ENCODE measurements at places on chromosomes 1 and 21. TPM values are rescaled to one million over a fixed set of nuclear protein-coding genes. Genes with fewer than 3 reads are reported as not detected.

DNA sequence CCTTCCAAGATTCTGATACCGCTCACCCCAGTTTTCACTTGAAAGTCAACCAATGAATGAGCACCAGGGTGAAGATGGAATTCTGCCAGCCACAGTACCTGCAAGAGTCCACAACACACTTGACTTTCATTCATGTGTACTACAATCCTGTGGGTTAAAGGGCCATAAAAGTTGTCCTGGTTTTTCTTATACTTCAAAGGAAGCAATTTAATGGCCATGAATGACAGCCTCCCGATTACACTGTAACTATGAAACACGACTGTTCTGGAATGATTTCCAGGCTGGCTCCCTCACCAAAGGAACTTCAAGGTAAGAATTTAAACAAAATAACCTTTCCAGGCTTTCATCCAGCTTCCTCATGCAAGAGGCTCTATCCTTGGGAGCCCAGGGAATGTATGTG is 502.8 kb downstream of the SMYD3 start:
- H3K27me3 ChIP-seq = no peaks in the 10 kb centered on the region
- no peak for DNase-seq
- H3K4me1 ChIP-seq = peaks cover 19% of the 10 kb centered on the region
- H3K4me3 ChIP-seq = no peak overlapping the region
- no peaks in the 10 kb centered on the region for H3K36me3 ChIP-seq
- peak overlapping the region; percentile 33 for H3K27ac ChIP-seq

TTC34 gene
- total RNA-seq = 0.22 TPM

GRCh38 chr1:171622152-171622462 is at the start of gene MYOCOS:
Gene MYOCOS (plus strand): TSS chr1:171622243. CDS start chr1:171623884, 1,641 bp downstream.
- no peak within 1 kb of the TSS for H3K27ac ChIP-seq
- no peaks in the 10 kb centered on the region for H3K27me3 ChIP-seq
- DNase-seq = no peak
- no peaks in the 10 kb centered on the region for H3K4me1 ChIP-seq
- H3K36me3 ChIP-seq = no peaks in the 10 kb centered on the region
- H3K4me3 ChIP-seq = no peak within 1 kb of the TSS

DNA sequence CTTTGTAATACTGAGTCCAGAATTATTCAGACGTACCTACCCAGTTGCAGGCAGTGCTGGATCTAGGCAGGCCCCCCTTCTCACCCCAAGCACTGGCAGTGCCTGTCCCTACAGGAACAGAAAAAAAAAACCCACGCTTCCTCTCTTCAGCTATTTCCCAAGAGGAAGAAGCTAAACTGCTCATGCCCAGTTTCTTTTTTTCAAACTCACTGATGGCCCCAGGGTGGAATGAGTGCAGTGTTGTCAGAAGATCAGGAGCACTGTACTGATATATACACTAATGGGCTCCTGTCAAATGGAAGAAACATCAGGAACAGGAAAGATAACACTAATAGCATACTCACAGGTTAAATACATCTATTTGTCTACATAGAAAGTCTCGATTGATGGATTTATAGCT is 28.2 kb upstream of the DOCK7 start:
- no peaks in the 10 kb centered on the region for H3K36me3 ChIP-seq
- no peaks in the 10 kb centered on the region for H3K27me3 ChIP-seq

B3GALT6 gene
- 52.5 TPM for total RNA-seq

- H3K27me3 ChIP-seq = no peaks in the 10 kb centered on the region
- DNase-seq = peak; percentile 91
- H3K4me1 ChIP-seq = peaks cover 54% of the 10 kb centered on the region
- peaks cover 14% of the 10 kb centered on the region for H3K36me3 ChIP-seq
- peak overlapping the region; percentile 100 for H3K4me3 ChIP-seq
Measured at GRCh38 chr1:156119503-156120209, 5.1 kb downstream of the LMNA start.

DNA sequence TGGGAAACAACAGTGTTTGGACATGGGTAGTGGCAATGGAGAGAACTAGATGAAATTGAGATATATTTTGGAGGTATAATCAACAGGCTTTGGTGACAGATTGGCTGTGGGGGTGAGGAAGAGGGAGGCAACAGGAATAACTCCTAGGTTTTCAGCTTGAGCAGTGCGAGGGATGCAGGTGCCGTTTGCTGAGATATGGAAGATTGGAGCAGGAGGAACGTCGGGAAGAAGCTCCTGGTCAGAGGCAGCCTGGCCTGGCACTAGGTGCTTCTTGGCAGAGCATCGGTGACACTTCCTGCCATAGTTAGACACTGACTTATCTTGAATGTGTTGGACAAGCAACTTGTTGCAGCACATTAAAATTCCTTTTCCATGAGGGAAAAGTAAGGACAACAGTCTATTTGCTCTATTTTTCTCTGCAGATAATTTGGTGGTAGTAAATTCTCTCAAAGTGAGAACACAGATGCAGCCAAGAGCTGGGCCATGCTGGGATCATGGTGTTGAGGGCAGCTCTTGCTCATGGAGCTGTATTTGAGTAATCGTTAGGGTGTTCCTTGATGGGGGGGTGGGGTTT is 21.5 kb upstream of the MYSM1 start:
- peaks cover 39% of the 10 kb centered on the region for H3K4me1 ChIP-seq
- no peak overlapping the region for H3K4me3 ChIP-seq
- H3K27ac ChIP-seq = peak overlapping the region; percentile 49
- DNase-seq = peak; percentile 56
- no peaks in the 10 kb centered on the region for H3K36me3 ChIP-seq
- H3K27me3 ChIP-seq = no peaks in the 10 kb centered on the region

GRCh38 chr1:177366091-177366490 is 195.3 kb downstream of the BRINP2 start:
- H3K36me3 ChIP-seq = no peaks in the 10 kb centered on the region
- no peak for DNase-seq
- H3K27ac ChIP-seq = no peak overlapping the region
- H3K4me1 ChIP-seq = peaks cover 6% of the 10 kb centered on the region
- H3K27me3 ChIP-seq = no peaks in the 10 kb centered on the region

- H3K4me3 ChIP-seq = no peak overlapping the region
- no peaks in the 10 kb centered on the region for H3K27me3 ChIP-seq
- no peak for DNase-seq
Measured at GRCh38 chr1:197303463-197303862, 35.4 kb downstream of the CRB1 start.

DNA sequence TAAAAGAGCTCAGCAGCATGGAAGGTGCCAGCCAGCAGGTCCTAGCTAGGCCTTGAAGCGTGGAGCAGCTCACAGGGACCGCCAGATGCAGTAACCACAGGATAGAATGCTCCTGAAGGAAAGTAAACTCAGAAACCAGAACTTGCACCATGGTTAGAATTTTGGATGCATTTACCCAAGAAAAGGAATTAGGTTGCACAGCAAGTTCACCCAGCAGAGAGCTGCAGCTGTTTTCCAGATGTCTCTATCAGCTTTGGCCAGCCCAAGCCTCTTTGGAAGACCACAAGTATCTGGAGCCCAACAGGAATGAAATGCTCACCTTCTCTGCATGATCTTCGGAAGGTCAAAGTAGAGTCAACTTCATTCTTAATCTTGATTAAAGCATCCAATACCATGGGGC is 21.0 kb upstream of the ATP13A2 start:
- no peaks in the 10 kb centered on the region for H3K27me3 ChIP-seq
- H3K27ac ChIP-seq = no peak overlapping the region
- no peak overlapping the region for H3K4me3 ChIP-seq
- H3K4me1 ChIP-seq = peaks cover 12% of the 10 kb centered on the region
- H3K36me3 ChIP-seq = peaks cover 25% of the 10 kb centered on the region

- no peak overlapping the region for H3K27ac ChIP-seq
- peaks cover 23% of the 10 kb centered on the region for H3K4me1 ChIP-seq
- peak; percentile 55 for DNase-seq
- H3K27me3 ChIP-seq = peaks cover 7% of the 10 kb centered on the region
- no peak overlapping the region for H3K4me3 ChIP-seq
- no peaks in the 10 kb centered on the region for H3K36me3 ChIP-seq
Measured at GRCh38 chr1:212612041-212612961, 3.7 kb downstream of the ATF3 start.

- H3K4me1 ChIP-seq = peaks cover 9% of the 10 kb centered on the region
- no peak overlapping the region for H3K4me3 ChIP-seq
- no peaks in the 10 kb centered on the region for H3K27me3 ChIP-seq
Measured at GRCh38 chr21:33747420-33747819, 105.1 kb downstream of the ITSN1 start.

PDZK1IP1 gene
- not detected for total RNA-seq

- 0 out of 2 replicates have a peak overlapping the region, but pooled peaks have one; percentile 36 for H3K4me3 ChIP-seq
- peaks cover 23% of the 10 kb centered on the region for H3K27me3 ChIP-seq
- peak; percentile 60 for DNase-seq
- H3K4me1 ChIP-seq = peaks cover 10% of the 10 kb centered on the region
- H3K27ac ChIP-seq = no peak overlapping the region
- H3K36me3 ChIP-seq = no peaks in the 10 kb centered on the region
Measured at GRCh38 chr1:10941891-10942541, 70.4 kb upstream of the TARDBP start.

DNA sequence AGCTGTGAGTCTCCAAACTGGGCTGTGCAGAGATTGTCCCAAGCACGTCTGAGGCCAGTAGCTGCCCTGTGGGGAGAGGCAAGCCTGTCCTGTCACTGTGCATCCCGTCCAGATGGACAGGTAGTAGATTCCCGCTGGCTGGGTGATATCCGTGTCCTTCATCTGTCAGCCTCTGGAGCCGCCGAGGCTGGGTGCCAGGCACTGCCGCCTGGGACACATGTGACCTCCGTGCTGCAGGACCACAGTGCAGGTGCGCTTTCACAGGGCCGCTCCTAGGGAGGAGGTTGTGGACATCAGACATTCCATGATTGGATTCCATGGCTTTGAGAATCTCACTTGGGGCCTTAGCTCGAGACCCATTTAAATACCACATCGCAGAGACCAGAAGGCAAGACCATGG is 4.7 kb downstream of the PDXK start:
- no peaks in the 10 kb centered on the region for H3K36me3 ChIP-seq
- H3K4me1 ChIP-seq = peaks cover 44% of the 10 kb centered on the region
- no peaks in the 10 kb centered on the region for H3K27me3 ChIP-seq
- H3K4me3 ChIP-seq = no peak overlapping the region
- DNase-seq = no peak

GRCh38 chr1:92859400-92860039 is 27.7 kb downstream of the RPL5 start:
- no peaks in the 10 kb centered on the region for H3K4me1 ChIP-seq
- H3K27ac ChIP-seq = no peak overlapping the region
- no peaks in the 10 kb centered on the region for H3K36me3 ChIP-seq

- H3K27me3 ChIP-seq = no peaks in the 10 kb centered on the region
- no peaks in the 10 kb centered on the region for H3K36me3 ChIP-seq
- H3K4me3 ChIP-seq = no peak overlapping the region
- no peak overlapping the region for H3K27ac ChIP-seq
Measured at GRCh38 chr1:236451796-236452373, 57.8 kb downstream of the EDARADD start.

KIF17 gene
- not detected for total RNA-seq

- no peak overlapping the region for H3K27ac ChIP-seq
- DNase-seq = no peak
- no peaks in the 10 kb centered on the region for H3K27me3 ChIP-seq
- peaks cover 7% of the 10 kb centered on the region for H3K36me3 ChIP-seq
Measured at GRCh38 chr21:46356494-46357334, 32.8 kb downstream of the PCNT start.

RASAL2 gene
- 23.1 TPM for total RNA-seq

ATP1A4 gene
- not detected for total RNA-seq

GRCh38 chr1:15408890-15409387 is 749 bp upstream of the EFHD2 start:
- no peaks in the 10 kb centered on the region for H3K27me3 ChIP-seq
- H3K4me1 ChIP-seq = peaks cover 18% of the 10 kb centered on the region
- peak overlapping the region; percentile 90 for H3K4me3 ChIP-seq
- DNase-seq = no peak
- no peaks in the 10 kb centered on the region for H3K36me3 ChIP-seq

GRCh38 chr1:184553845-184554244 is 167.0 kb downstream of the C1orf21 start:
- no peaks in the 10 kb centered on the region for H3K36me3 ChIP-seq
- H3K27ac ChIP-seq = no peak overlapping the region
- no peak overlapping the region for H3K4me3 ChIP-seq
- no peaks in the 10 kb centered on the region for H3K27me3 ChIP-seq
- H3K4me1 ChIP-seq = no peaks in the 10 kb centered on the region

- H3K27me3 ChIP-seq = no peaks in the 10 kb centered on the region
- no peak overlapping the region for H3K4me3 ChIP-seq
- H3K4me1 ChIP-seq = no peaks in the 10 kb centered on the region
- H3K36me3 ChIP-seq = no peaks in the 10 kb centered on the region
- no peak overlapping the region for H3K27ac ChIP-seq
Measured at GRCh38 chr1:234668577-234668955, 58.6 kb upstream of the IRF2BP2 start.

DNA sequence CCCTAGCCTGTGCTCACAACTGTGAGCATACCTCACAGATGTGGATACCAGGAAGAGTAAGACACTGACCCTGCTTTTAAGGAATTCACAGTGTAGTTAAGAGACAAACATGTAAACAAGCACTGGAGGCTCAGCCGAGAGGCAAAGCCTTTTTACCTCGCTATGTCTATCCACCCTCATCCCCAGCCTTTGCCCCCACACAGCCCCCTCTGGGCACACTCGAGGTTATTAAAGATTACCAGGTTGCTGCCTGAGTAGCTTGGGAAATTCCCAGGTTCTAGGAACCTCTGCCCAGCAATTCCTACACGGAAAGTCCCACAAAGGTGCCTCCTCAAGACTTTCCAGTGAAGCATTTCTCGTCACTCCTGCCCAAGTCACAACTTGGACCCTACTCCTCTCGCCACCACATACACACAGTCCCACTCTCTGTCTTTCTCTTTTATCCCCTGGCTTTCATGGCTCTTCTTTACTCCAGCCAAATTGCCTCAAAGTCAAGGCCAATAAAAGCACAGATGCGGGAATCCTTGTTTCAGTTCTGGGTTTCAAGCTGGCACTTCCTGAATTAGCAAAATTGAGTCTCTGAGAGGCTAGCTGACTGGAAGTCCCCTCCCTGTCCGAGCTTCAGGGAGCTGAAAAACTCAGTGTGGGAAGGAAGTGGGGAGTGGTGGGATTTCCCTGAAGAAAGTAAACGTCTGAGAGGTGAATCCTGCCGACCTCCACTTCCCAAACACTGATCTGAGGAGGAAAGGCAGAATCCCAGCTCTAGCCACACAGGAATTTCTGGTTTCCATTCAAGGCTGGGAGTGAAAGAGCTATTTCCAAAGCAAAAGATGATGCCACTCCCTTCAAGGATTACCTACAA is 7.6 kb downstream of the DENND2D start:
- H3K4me3 ChIP-seq = peak overlapping the region; percentile 2
- no peaks in the 10 kb centered on the region for H3K27me3 ChIP-seq

DNA sequence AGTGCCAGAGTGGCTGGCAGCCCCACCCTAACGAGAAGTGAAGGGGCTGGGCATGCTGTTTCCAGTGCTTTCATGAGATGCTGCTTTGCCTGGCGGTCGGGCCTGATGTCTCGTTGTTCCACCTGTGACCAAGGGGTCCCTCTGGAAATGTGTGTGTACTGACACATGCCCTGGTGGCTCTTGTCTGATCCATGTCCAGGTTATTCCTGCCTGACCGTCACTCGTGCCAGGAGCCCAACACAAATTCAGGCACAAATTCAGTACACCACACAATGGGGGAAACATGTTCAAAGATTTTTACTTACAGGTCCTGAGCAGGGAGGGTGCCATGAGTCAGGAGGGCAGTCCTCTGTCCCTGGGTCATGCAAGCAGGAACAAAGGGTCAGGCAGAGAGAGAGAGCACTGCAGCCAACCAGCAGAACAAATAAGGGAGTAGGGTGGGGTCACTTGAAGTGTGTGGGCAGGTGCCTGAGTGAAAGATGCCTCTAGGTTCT is 76.3 kb downstream of the ADARB1 start:
- no peaks in the 10 kb centered on the region for H3K27me3 ChIP-seq
- no peak for DNase-seq
- H3K36me3 ChIP-seq = no peaks in the 10 kb centered on the region
- H3K4me1 ChIP-seq = peaks cover 31% of the 10 kb centered on the region
- no peak overlapping the region for H3K27ac ChIP-seq

- H3K27ac ChIP-seq = no peak overlapping the region
- H3K27me3 ChIP-seq = no peaks in the 10 kb centered on the region
- no peak overlapping the region for H3K4me3 ChIP-seq
- DNase-seq = no peak
Measured at GRCh38 chr1:177010211-177010825, 154.2 kb downstream of the ASTN1 start.

Data from GM23248 (cell line).